Inflammatory macrophage treated with lipopolysaccharide for 1 hour (primary cell): ENCODE measurements at places on chromosomes 2 and 18.

GRCh38 chr2:2806711-2807110, 475.6 kb upstream of the MYT1L start:
- no peak for DNase-seq

DNA sequence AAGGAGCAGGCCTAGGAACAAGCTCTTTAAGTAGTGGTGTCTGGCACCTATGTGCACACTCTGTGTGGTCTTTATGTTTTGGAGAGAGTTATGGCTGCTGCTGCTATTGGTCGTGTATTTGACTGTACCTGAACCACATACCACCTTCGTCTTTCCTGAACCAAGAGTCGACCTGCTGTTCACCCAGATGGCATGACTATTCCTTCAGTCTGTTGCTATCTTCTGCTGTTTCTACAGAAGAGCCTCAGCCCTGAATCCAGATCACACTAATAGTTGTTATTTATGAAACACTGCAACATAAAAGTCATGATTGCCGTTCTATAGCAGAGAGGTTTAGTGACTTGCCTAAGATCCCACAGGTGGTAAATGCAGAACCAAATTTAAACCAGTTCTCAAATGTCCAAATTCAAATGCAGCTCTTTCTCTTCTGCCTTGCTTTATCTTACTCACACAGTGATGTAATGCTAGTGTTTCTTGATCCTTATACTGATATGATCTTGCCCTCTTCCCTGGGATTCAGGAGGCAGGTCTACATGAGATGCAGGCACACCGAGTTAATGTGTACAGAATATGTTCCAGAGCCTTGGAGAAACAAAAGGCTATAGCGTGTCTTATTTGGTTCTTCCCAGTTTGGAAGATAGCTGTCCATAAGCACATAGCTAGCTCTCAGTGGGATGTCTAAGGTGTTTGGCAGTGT, 122.1 kb upstream of the FOSL2 start:
- no peak for DNase-seq

DNA sequence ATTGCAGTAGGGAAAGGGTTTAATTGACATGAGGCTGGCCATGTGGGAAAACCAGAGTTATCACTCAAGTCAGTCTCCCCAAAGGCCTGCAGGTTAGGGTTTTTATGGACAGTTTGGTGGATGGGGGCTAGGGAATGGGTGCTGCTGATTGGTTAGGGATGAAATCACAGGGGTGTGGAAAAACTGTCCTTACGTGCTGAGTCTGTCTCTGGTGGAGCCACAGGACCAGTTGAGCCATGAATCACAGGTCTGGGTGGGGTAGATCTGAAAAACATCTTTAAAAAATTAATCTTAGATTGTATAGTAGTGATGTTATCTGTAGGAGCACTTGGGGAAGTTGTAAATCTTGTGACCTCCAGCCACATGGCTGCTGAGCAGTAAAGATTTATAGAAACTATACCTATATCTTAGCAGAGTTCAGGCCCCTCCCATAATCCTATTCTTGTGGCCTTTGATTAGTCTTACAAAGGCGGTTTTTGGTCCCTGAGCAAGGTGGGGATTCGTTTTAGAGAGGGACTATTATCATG, 139.6 kb downstream of the COMMD1 start:
- no peak for DNase-seq

DNA sequence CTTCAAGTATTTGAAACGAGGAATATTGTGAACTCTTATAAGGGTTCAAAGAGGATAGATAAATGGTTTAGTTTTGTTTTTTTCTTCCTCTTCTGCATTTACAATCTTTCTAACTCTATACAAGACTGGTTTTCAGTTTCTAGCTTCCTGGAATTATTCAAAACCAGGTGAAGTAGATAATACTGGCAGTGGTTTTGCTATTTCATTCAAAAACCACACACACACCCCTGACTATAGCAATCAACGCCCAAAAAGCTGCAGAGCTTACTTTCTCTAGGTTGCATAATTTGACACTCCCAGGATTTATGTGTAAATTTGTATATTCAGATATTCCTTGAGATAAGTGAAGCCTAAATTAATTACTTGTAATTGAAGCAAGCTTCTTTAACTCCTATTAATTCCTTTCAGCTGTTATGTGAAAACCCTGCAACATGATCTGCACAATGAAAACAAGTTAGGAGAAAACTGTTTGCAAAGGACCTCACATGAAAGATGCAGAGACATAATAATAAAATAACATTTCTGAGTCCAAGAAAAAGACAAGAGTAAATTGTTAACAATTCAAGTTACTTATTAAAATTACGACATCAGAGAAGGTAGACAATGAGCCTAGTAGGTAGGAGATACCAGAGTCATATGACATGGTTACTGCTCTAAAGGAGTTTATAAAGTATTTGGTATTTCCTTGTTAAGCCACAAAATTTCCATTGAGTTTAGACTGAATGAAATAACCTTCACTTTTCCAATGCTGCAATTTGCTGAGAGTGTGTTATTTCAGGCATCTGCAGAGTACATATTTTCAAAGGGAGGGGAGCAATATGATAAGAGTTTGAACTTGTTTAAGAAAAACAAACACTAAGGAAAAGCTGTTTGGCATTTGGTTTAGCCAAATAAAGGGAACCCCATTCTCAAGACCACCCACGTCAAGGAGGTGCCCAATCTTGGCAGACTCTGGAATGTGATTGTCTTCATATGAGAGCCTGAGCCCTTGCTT, 1.6 kb upstream of the NFE2L2 start:
- DNase-seq = peak; percentile 48

DNA sequence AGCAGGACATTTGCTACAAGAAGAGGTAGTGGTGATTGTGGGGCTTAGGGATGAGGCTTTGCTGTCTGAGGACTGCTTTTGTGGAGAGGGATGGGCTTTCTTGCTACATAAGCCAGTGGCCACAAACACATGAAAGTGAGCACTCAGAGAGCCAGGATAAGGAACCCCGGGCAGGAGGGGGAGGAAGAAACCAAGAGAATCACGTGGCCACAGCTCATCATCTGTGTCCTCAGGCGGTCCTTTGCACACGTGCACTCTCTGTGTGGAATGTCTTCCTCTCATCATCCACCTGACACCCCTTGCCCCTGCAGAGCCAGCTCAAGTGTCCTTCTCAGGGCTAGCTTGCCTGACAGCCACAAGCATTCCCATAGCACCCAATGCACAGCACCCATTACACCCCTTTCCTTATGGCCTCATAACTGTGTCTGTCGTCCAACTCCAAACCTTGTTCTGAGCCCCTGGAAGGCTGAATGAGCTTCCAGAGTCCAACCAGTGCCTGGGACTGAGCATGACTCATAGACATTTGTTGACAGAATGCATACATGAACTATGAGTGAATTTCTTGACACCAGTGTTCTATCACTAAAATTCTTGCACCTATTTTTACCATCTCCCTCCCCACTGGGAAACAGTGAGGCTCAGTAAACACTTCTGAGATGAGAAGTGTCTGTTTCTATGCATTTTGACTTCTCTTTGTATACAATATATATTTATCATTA, 398.3 kb downstream of the ALK start:
- DNase-seq = no peak

DNA sequence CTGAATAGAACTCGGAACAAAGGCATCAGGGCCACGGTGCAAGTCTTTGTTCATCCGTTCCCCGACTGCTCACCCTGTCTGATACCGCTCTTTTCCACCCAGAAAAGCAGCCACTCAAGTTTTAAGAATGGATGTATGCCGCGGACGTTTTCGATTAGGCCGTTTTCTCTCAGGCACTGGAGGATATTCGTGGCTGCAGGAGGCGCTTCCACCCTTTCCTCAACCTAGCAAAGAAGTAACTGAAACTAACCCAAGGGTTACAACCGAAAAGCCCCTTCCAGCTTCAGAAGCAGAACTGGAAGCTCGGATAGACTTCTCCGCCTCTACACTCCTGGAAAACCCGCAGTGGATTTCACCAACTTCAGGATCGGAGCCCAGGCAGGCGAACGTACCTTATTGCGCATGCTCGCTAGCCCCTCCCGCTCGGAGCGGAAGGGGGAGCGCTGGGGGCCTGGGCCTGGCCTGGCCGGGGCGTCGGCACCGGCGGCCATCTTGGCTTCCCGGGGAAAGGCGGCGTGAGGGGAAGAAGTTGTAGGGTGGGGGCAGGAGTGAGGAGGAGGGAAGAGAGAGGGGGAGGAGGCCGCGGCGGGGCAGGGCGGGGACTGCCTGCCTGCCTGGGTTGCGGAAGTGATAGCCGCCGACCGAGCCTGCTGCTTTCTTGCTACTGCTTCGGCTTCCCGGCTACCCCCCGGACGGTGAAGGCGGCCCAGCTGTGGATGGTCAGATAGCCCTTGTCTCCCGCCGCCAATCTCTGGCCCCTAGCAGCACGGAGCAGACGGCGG, at the start of gene ACTR3:
Gene ACTR3 (plus strand): TSS at position 619 of the 782 bp plus-strand sequence. CDS start 191 bp downstream, outside the sequence.
- DNase-seq = peak; percentile 98

GRCh38 chr2:23456881-23457760, 72.1 kb downstream of the KLHL29 start:
- DNase-seq = no peak

GRCh38 chr18:32968248-32968647, 195.4 kb upstream of the KLHL14 start:
- no peak for DNase-seq

DNA sequence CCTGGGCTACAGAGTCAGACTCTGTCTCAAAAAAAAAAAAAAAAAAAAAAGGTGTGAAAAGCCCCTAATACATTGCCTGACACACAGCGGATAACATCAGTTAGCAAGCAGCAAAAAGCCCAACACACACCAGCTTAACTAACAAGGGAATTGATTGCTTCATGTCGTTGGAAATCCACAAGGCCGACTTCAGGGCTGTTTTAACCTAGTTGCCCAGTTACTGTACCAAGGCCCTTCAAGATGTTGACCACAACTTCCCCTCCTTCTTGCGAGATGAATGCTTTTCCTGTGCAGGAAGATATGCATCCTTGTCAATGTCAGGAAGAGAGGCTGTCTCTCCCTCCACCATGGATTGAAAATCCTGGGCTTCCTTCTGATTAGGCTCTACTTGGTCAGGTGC, 202.9 kb downstream of the MIB1 start:
- DNase-seq = no peak

GRCh38 chr18:12516049-12516630, 108.4 kb downstream of the PRELID3A start:
- no peak for DNase-seq

GRCh38 chr2:219728991-219729487, 101.6 kb downstream of the SLC4A3 start:
- DNase-seq = no peak

DNA sequence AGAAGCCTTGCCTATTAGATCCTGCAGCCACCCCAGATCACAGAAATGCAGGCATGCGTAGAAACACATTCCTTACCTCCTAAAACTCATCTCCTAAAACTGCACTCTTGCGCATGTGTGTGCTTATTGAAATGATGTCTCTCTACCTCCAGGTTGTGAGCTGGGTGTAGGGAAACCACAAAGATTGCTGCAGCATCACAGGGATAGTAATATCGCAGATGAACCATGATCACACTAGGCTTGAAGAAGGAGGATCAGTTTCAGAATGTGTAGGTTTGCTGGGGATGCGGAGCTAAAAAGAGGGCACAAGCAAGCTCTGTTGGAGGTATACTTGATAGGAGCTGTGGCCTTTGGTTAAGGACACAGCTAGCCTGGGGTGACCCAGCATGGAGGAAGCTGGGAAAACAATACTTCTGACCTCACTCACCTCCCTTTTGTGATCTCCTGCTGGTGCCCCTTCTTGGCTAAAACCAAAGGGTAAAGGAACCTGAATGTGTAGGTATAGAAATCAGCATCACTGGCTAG, 118.8 kb downstream of the SETBP1 start:
- DNase-seq = no peak

- no peak for DNase-seq
These were observed 36.6 kb downstream of the CASP10 start for GRCh38 chr2:201219328-201220096.

GRCh38 chr2:241503776-241504392, 4.5 kb downstream of the STK25 start:
- no peak for DNase-seq

DNA sequence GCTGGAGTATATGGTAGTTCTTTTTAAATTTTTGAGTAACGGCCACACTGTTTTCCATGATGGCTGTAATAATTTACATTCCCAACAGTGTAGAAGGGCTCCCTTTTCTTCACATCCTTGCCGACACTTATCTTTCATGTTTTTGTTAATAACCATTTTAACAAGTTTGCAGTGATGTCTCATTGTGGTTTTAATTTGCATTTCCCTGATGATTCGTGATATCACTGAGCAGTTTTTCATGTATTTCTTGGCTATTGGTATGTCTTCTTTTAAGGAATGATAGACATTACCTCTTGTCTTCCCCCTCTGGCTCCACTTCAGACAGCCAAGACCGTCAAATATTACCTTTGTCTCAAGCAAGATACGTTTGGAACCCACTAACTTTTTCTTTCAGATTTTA, 371.1 kb upstream of the NRP2 start:
- DNase-seq = no peak

- DNase-seq = no peak
These were observed 59.1 kb downstream of the MBP start for GRCh38 chr18:77073336-77074093.

GRCh38 chr2:30958193-30958917, 151.1 kb upstream of the CAPN13 start:
- no peak for DNase-seq

- DNase-seq = no peak
These were observed 157.3 kb downstream of the DYSF start for GRCh38 chr2:71610671-71611070.
